ENCODE measurements at places on chromosomes 4 and X.

DNA sequence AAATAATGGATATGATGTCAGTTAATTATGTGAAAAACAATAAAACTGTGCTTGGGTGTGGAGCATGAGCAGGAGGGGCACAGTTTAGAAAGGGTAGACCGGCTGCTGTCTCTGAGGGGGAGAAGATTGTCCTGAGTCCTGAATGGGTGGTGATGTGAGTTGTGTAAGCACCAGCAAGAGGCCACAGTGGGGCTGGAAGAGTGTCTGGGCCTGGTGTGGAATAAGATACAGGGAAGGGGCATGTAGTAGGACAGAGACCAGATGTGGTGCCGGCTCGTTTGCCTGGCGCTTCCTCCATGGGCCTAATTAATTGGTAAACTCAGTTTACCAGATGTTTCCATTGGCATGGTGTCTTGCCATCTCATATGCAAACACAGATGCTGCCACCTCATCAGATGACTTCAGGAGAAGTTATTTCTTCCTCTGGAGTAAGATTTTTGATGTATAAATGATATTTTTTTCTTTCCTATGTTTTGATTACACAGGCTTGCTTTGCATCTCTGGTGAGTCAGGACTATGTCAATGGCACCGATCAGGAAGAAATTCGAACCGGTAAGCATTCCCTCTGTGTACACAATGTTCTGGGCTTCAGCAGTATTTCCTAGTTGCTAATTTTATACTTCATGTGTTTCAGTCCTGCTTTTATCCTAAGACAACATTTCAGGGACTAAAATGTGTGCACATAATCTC is 5.1 kb downstream of the MED28 start:
- no peak for DNase-seq

DNA sequence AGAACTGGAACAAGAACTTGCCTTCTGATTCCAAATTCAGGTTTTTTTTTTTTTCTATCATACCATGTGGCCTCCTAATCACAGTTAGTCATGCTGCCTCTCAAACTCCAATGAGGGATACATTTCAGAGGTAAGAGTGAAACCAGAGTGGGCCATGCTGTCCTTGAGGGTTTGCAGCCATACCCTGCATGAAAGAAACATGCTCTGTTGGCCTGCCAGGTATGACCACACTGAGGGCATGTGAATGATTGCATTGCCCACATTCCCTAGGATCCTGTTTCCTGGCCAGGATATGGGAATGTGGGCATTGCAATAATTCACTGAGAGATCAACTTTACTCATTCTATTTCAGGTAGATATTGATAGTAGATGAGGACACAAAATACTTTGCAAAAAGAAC is 56.4 kb upstream of the DDIT4L start:
- no peak for DNase-seq

DNA sequence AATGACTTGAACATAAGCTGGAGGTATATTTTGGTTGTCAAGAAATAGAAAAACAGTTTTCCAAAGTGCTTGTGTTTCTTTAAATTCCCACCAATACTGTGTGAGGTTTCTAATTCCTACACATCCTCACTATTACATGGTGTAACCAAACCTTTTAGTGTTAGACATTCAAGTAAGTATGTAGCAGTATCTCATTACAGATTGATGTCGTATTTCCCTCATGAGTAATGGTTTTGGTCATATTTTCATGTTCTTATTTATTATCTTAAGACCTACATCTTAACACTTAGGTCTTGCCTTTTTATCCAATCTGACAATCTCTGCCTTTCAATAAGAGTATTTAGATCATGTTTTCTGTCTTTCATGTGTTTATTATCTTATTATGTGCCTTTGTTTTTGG is 253.7 kb upstream of the ANXA10 start:
- no peak for DNase-seq

GRCh38 chrX:138777230-138777629 is 65.7 kb upstream of the FGF13 start:
- DNase-seq: no peak

Data from pulmonary artery endothelial cell (primary cell).